ENCODE measurements at places on chromosomes 2 and 18.

DNA sequence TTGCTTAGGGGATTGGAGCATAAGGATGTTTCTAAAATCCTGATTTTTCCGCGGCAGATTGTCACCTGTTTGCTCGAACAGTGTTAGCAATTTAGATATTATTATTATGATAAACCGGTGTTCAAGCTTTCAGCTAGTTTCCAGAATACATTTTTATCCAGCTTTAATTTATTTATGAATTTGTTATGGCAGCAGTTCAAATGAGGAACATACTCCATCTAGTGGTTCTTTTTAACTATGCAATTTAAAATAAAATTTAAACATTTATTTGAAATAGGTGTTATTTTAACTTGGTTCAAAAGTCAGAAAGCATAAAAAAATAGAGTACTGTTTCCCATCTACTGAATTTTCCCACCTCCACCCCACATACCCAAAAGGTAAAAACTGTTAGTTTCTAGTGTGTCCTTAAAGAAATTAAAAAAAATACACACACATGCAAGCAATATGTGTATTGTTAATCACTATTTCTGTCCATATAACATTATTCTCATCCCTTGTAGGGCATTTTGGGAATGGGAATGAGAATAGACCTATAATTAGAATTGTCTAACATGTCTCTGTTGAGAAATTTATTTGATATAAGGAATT, 23.2 kb downstream of the ACOXL start:
- DNase-seq, result no peak

DNA sequence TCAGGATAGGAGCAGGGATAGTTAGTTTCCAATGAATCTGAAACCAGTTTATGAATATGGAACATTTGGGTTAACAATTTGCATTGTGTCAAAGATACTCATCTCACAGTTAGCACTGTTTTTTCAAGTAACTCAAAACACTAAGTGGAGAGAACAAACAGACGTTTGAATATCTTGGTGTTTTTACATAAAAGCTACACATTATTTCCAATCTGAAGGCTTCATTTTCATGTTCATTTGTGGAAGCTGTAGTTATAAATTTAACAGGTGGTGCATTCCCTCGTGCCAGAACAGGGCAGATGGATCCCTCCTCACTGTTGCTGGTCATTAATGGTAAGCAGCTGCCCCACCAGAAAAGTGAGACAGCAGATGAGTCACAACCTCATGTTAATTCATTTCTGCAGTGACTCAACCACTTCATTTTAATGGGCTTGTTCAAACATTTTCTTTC, 286.9 kb downstream of the TMX3 start:
- DNase-seq, result no peak

DNA sequence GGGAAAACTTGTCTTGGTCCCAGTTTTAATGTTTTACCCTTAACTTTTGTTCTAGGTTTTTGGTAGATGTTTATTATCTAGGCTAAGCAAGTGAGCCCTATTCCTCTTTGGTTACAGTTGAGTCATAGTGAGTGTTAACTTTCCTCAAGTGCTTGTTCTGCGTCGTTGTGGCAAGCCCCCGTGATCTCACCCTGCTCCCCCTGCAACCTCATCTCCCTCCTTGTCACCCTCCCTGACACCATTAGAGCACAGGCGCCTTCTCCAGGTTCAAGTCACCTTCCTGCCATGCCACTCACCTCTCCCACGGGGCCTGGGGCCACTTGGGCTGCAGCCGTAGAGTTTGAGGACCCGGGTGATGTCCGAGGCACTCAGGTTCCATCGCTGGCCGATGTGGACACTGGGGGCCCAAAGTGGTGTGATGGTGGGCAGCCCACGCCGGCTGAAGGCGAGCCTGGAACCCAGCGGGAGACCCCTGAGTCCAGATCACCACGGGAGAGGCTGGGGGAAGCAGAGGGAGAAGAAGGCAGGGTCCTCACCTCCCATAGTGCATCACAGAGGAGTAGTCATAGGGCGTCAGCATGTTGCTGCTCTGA, 8.7 kb downstream of the ASTL start:
- DNase-seq, result no peak

GRCh38 chr18:58761970-58762780, 90.9 kb downstream of the MALT1 start:
- no peak for DNase-seq

DNA sequence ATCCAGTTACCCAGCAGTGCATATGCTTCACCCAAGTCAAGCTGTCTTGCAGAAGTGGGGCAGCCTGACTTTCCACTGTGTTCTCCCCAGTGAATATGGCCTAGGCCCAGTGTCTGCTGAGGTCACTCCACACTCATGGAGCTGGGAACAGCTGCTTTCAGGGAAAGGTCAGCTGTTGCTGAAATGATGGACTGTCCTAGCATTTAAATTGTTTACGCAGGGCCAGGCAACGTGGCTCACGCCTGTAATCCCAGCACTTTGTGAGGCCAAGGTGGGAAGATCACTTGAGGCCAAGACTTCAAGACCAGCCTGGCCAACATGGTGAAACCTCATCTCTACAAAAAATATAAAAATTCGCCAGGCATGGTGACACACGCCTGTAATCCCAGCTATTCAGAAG, 86.5 kb downstream of the LIPG start:
- DNase-seq, result no peak

DNA sequence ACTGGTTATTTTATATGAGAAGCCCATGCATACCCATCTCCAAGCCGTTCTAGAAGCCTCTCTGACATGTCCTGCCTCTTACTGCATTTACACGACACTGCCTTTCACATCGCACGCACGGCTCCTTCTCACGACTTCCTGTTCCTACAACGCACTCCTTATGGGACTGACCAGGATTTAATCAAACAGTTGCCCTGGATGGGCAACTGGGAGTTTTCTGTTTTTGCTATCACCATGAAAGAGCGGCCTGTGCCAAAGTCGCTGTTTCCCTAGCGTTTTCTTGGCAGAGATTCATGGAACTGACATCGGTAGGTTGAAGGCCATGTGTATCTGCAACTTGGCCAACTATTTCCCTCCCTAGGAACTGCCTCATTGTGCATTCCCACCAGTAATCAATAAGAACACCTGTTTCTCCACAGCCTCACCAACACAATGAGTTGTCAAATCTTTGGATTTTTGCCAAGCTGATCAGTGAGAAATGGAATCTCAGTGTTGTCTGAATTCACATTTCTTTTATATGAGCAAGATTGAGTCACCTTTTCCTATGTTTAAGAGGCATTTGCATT, 97.2 kb upstream of the OTOS start:
- no peak for DNase-seq

GRCh38 chr18:3910512-3910911, 460.5 kb downstream of the TGIF1 start:
- no peak for DNase-seq

- DNase-seq, result no peak
Observed at GRCh38 chr2:33134086-33134771, 187.5 kb downstream of the LTBP1 start.

DNA sequence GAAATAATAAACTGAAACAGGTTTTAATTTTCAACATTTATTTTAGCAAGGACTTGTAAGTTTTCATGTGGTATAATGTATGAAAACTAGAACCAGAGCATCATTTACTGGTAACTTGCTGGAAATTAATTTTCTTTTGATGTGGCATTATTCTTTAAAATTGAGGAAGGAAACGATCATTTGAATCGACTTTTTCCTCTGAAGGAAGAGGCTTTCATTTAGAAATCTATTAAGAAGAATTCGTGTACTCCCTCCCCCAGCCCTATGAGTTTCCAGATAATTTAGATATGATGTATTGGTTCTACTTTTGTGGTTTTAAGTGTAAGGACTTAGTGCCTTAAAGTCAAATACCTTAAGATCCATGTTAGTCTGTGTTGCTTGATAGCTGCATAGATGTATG, 2.5 kb downstream of the BABAM2 start:
- DNase-seq, result no peak

- DNase-seq, result no peak
Observed at GRCh38 chr18:58669731-58670378, 1.4 kb upstream of the MALT1 start.

GRCh38 chr2:197555467-197555866, 39.6 kb downstream of the MOB4 start:
- no peak for DNase-seq

GRCh38 chr2:239400596-239401066, at the start of gene HDAC4:
HDAC4 (minus strand) TSS chr2:239401020; CDS start chr2:239352699, 48,321 bp downstream.
- no peak for DNase-seq

- DNase-seq, result no peak
Observed at GRCh38 chr2:10447300-10447894, 730 bp downstream of the ODC1 start.

- no peak for DNase-seq
Observed at GRCh38 chr2:32719933-32720716, 92.3 kb downstream of the TTC27 start.

DNA sequence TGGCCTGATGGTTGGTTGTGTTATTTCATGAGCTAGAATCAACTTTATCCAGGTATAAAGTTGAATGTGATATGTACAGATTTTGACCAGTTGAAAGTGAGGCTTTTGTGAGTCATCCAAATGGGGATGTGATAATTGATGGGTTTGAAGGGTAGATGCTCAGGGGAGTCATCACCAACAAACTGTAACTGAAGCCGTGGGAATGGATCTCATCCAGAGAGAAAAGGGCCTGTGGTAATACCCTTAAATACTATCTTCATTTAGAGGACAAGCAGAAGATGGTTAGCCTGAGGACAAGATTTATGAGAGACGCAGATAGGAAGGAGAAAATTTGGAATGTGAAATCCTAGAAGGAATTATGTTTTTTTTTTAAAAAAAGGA, 90.5 kb upstream of the MYO3B start:
- DNase-seq, result no peak

DNA sequence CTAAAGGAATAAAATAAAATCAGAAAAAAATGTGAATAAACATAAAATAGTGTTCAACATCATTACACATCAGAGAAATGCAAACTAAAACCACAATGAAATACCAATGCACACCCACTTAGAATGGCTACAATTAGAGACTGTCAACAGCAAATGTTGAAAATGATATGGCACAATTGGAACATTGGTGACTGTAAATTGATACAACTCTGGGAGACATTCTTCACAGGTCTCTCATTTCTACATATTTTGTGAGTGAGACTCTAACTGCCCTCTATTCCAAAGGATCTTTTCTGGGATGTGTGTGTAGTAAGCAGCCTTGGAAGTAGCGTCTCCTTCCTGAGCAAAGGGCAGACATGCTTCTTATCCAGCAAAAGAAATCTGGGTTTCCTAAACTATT, 323.0 kb downstream of the FBXO15 start:
- no peak for DNase-seq

DNA sequence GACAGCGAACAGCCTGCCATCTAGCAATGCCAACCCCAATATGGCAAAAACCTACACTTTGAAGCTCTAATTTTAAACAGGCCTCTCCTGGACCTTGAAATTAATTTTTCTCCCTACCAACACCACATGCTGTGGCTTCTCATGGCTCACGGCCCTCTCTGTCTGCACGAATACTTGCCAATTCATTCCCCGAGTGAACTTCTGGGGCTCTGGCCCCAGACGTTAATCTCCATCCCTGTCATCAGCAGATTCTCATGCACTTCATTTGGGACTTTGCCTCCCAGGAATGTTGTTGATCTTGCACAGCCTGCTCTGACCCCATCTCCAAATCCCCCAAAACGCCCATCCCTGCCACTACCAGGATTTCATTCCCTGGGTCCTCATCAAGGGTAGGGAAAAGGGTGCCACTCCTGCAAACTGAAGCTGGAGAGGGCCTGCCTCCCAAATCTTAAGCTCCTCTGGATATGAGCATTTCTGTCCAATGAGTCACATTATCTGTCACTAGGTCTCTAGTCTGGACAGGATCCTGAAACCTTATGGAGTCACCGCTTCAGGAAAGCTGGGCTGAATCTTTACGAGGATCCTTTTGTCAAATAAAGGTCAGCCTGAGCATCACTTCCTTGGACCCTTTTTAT, 10.4 kb downstream of the FIGLA start:
- no peak for DNase-seq

DNA sequence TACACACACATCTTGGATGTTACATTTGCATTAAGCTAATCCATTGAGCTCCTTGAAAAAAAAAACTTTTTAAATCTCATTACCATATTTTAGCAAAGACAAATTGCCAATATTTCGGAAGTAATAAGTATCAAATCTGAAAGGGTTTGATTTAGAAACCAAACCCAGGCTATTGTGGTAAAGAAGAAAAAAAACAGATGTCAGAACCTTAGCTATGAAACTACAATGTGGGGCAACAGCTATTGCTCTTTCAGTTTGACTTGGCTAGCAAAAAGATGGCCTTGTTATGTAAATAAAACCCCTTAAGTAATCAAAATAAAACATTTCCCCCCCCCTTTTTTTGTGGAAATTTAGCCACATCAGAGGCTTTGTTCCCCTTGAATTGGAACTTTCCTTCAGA, 41.2 kb upstream of the REG3A start:
- no peak for DNase-seq

- no peak for DNase-seq
Observed at GRCh38 chr2:120485096-120485495, 139.2 kb downstream of the INHBB start.

DNA sequence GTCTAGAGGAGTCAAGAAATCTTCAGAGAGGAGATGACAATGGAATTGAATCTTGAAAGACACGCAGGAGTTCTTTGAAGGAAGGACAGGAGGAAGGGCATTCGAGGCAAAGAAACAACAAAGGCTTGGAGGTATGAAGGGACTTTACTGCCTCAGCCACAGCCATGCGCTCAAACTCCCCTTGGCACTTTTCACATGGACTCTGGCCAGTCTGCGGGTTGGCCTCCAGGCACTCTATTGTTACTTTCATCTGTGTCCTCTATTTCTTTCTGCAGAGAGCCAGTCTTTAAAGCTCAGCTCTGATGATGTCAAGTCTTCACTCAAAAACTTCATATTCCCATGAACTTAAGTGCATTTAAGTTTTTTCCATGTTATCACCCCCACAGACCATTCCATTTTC, 95.4 kb downstream of the ZAP70 start:
- DNase-seq, result no peak

DNA sequence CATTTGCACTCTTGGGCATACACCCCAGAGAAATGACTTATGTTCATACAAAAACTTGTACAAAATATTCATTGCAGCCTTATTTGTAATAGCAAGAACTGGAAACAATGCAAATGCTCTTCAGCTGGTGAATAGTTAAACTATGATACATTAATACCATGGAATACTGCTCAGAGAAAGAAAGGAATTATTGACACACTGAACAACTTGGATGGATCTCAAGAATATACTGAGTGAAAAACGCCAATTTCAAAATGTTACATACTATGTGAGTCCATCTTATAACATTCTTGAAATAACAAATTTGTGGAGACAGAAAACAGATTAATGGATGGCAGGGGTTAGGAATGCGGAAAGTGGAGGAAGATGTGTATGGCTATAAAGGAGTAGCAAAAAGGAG, 17.2 kb downstream of the LNPK start:
- DNase-seq, result no peak

DNA sequence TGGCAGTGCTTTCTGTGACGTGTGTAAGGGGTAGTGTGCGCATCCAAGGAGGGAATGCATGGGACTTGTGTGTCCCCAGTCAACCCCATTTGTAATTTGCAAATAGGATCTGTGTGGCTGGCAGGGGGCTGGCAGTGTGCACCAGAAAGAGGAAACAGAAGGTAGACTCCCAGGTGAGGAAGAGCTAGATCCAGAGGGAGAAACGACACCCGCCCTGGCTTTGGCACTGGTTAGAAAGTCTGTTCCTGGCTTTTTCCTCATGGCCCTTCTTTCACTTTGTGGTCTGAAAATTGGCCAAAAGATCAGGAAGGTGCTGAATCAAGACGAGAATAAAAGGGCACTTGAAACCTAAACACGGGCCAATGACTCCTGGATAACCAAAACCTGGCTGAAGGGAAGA, 33.3 kb downstream of the PRKCE start:
- DNase-seq, result no peak

GRCh38 chr2:58081000-58081399, 34.4 kb downstream of the VRK2 start:
- DNase-seq, result no peak

- no peak for DNase-seq
Observed at GRCh38 chr18:49319590-49319989, 140.9 kb downstream of the DYM start.

All from stimulated activated CD8-positive, alpha-beta memory T cell treated with anti-CD3 and anti-CD28 coated beads, Interleukin-15, amount 100 ng/mL, for 1 hour (primary cell).